Smooth muscle cell of the brain vasculature (primary cell): ENCODE measurements at places on chromosomes 5 and 9.
A peak's percentile ranks its signal among the peaks of the same experiment; 100 is the strongest.

DNA sequence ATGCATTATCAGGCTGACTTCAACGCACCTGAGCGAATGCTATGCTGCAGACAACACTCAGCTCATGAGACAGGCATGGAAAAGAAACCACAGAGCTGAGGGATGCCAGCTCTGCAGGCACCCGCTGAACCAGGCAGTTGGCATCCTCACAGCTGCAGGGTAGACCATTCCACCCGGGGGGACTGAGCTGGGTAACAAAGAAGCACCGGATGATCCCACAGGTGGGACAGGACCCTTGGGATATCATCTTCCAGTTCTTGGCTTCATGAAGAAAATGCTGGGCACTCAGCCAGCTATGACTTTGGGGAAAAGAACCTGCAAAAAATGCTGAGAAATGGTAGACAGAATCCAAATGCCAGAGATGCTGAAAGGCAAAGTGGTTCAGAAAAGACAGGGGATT is 9.6 kb downstream of the EPB41L4B start:
- DNase-seq = no peak

- DNase-seq = no peak
Observed at GRCh38 chr9:120982836-120983235, 56.2 kb upstream of the TRAF1 start.

- no peak for DNase-seq
Observed at GRCh38 chr9:125991886-125992529, 244.8 kb downstream of the PBX3 start.

- no peak for DNase-seq
Observed at GRCh38 chr5:135833961-135834638, 363 bp upstream of the SLC25A48 start.

GRCh38 chr5:106956886-106957285 is 713.9 kb downstream of the EFNA5 start:
- DNase-seq = no peak

DNA sequence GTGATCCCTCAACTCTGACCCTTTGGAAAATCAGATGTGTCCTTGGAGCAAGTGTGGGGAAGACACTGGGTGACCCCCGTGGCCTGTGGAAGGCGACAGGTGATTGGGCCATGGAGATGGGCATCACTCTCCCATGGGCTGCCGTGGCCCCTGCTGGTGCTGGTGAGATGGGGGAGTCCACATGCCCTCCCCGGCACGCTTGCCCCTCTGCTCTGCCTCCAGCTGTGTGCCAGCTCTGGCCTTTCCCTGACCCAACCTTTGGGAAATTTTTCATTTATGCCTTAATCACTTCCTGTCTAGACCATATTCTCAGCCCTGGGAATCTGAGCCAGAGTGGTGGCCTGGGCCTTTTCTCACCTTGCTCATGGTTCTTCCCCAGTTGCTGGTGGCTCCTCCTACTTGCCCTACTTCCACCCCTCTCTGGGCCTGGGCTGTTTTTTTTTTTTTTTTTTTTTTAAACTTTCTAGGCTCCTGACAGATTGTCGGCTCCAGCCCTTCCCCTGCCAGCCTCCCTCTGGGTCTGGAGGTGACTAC is 56.6 kb downstream of the RGS3 start:
- no peak for DNase-seq

DNA sequence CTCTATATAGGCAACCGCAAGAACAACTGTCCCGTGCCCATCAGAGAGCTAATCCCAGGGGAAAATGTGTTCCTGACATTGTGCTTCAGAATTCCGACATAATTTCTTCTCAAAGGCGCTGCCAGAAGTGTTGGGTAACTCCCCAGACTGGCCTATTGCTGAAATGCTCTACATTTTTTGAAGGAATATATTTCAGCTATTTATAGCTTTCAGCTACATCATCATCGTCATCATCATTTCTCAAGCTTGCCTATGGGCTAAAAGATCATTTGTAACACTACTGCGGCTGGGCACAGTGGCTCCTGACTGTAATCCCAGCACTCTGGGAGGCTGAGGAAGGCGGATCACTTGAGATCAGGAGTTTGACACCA is 49.7 kb downstream of the MYO10 start:
- no peak for DNase-seq

DNA sequence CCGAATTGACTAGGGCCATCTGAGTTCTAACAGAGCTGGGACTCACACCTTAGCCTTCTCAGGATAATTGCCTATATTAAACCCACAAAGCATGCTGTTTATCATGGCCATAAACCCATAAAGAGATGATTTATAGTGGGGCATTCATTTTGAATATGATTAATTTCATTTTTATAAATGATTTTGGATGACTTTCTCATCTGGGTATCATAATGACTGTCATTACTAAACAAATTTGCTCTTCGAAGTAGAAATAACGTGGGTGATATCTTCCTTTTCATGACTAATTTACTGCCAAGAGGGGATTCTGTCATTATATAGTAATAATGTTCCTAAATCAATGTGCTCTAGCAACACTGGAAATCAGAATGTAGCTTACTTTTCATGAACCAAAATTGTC is 498.2 kb downstream of the CDH12 start:
- DNase-seq = no peak

DNA sequence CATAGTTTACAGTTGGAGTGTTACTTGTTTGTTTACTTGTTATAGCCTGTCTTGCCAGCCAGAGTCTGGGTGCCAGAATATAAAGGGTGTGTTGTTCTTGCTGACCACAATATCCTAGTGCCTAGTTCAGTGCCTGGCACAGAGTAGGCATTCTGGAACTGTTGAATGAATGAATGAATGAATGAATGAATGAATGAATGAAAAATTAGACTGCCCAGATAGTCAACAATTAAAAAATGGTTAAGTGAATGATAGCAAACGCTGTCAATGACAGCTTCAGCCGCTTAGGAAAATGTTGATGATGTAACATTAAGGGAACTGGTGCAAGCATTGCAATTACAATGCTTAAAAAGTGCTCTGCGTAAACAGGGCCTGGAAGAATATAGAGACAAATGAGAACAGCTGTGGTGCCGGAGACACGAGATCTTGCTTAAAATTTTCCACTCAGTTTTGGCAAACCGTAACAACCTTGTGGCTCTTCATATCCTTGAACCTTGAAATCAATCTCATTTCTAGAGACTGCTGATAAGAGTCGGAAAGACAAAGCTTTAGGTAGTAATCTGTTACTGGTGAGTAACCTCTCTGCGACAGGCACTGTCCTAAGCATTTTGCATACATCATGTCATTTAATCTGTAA is 4.7 kb upstream of the TTLL11 start:
- DNase-seq = no peak

GRCh38 chr5:160159991-160160792 is 40.9 kb upstream of the PWWP2A start:
- DNase-seq = peak; percentile 56

DNA sequence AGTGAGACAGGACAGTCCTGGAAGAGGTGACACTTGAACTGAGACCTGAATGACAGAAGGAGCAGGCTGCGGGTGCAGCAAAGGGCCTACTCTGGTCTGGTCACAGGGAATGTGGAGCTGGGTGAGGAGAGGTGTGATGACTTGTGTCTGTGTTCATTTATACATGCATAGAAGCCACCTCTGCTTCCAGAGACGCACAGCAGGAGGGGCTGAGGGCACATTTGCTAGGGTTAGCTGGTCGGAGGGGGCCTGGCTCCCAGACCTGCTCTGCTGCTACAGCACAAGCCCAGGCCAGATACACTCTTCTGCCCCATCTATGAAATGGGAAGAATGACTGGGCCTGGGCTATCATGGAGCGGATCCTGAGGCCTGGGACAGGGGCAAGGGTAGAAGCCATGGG is 15.6 kb downstream of the UNC5A start:
- no peak for DNase-seq

GRCh38 chr9:125455876-125456275 is 194.2 kb downstream of the GAPVD1 start:
- no peak for DNase-seq

DNA sequence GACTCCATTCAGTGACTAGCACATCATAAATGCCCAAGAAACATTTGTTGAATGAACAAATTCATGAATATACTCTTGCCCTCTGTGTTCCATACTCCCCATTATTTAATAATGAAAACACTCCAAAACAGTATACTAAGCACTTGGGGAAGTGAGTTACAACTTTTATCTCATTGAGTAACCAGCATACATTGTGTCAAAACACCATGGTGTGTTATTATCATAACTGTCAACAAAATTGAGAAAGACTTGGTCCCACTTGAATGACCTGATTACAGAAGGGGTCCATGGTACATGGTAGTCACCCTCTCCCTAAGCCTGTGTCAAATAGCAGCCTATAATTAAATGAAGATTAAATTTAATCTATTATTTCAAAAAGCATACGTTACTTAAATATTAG is 16.2 kb downstream of the ANKH start:
- DNase-seq = no peak

- no peak for DNase-seq
Observed at GRCh38 chr5:27608992-27609391, 570.6 kb upstream of the CDH9 start.

DNA sequence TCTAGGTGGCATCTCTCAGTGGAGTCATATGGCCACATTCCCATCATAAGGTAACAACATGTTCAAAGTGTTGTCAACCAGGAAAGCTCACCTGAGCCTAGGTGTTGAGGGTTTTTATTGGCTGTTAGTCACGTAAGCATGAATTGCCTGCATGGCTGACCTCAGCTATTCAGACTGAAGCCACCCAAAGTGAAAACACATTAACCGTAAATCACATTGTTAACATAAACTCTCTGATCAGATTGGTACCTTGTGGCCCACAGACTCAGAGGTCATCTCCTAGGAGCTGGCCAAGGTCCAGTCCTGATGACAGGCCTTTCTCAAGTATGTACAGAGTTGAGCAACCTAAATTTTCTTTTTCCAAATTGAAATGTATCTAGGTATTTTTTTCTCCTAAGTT is 26.7 kb downstream of the SRFBP1 start:
- no peak for DNase-seq

DNA sequence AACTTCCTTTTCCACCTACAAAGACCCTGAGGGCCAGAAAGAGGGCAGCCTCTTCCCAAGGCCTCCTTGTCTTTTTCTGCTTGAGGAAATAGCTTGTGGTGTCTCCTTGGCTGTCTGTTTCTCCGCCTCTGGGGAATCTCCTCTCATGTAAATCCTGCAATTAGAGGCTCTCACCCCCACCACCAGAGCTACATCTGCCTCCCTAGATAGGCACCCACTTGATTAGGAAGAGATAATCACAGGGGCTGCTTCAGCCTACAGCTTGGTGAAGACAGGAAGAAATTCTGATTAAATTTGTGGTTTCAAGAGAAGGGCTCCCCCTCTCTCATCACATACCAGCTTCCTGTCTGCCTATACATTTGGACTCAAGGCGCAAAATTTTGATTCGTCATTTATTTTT is 75.6 kb downstream of the TLR4 start:
- DNase-seq = no peak

DNA sequence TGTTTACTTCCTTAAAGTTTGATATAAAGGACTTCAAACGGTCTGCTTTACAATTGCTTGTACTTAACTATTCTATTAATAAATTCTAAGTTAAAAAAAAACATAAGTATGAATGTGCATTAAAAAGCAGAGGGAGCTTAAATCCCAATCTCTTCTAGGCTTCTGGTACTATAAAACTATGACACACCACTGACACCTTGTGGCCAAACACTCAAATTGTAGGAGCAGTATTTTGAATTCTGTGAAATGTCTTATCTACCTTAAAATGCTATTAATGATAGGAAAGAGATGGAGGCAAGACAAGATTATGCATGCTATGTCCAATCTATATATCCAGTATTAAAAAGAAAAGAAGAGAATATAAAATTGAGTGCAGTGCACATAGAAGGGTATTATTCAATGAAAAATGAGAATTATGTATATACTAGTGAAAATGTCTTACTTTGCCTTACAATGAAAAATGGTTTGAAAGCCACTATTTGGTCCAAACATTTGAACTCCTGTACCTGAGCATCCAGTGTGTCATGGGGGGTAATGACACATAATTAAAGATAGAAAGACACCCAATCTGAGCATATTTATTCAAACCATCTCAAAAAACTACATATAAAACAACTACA is 87.6 kb downstream of the ERP44 start:
- peak; percentile 12 for DNase-seq

GRCh38 chr9:124394167-124394566 is 21.1 kb downstream of the PSMB7 start:
- DNase-seq = no peak

GRCh38 chr5:124239572-124239971 is 506.9 kb downstream of the ZNF608 start:
- no peak for DNase-seq

DNA sequence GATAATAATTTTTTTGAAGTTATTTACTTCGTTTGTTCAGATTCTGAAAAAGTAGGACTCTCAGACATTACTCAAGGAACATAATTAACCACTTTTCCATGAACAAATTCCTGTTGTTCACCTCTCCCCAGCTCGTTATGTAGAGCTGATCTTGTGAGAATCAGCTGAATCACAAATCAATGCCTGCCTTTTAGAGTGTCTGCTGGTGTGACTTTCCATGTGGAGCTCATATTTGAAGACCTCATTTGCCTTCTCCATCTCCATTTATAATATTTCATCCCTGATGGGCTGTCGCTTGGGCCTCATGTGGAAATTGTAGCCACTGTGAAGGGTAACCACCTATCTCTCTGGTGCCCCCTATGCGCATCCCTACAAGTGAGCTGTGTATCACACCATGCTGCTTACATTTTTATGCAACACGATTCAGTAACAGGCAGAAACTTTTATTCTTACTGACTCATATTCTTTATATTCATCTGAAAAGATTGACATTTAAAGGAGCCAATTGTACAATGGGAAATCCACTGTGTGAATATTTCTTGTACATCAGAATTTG is 111.3 kb downstream of the STK32A start:
- DNase-seq = no peak

- no peak for DNase-seq
Observed at GRCh38 chr9:113343732-113344231, 3.7 kb upstream of the WDR31 start.

GRCh38 chr5:94471521-94471920 is 146.9 kb downstream of the KIAA0825 start:
- no peak for DNase-seq

GRCh38 chr9:2655411-2655901 is 33.9 kb downstream of the VLDLR start:
- peak; percentile 67 for DNase-seq

DNA sequence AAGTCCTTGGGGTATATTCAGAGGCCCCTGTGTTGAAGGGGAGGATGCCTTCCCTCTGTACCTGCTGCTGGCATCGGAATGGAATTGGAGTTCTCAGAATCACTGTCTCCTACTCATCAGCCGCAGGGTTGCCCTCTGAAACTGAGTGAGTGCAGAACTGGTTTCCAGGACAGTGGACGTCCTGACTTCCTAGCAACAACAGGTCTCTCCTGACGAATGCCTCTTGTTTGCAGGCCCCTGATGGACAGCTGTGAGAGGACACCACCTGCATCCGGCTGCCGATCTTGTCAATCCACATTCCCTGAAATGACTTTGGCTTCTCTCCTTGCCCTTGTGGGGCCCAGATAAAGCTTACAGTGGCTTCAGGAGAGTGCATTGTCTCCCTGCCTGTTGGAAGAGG is 274.5 kb downstream of the NSG2 start:
- no peak for DNase-seq

GRCh38 chr5:9440517-9440916 is 105.4 kb downstream of the SEMA5A start:
- no peak for DNase-seq
